NCI-H510A (cell line): ENCODE measurements at places on chromosomes 2 and 18.

GRCh38 chr2:206176121-206176520 lies 16.4 kb downstream of the EEF1B2 start:
- no peak for DNase-seq

DNA sequence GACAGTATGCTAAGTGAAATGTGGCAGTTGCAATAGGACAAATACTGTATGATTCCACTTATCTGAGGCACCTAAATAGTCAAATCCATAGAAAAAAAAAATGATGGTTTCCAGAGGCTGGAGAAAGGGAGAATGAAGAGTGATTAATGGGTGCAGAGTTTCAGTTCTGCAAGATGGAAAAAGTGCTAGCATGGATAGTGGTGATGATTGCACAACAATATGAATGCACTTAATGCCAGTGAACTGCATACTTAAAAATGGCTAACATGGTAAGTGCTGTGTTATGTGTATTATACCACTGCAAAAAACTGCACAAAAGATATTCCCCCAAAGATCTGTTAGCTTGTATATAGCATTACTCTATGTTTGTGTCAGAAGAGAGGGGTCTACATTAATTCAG lies 185.4 kb downstream of the INHBB start:
- DNase-seq, result no peak

- no peak for DNase-seq
Observed at GRCh38 chr2:113707106-113707505, 49.3 kb downstream of the SLC35F5 start.

DNA sequence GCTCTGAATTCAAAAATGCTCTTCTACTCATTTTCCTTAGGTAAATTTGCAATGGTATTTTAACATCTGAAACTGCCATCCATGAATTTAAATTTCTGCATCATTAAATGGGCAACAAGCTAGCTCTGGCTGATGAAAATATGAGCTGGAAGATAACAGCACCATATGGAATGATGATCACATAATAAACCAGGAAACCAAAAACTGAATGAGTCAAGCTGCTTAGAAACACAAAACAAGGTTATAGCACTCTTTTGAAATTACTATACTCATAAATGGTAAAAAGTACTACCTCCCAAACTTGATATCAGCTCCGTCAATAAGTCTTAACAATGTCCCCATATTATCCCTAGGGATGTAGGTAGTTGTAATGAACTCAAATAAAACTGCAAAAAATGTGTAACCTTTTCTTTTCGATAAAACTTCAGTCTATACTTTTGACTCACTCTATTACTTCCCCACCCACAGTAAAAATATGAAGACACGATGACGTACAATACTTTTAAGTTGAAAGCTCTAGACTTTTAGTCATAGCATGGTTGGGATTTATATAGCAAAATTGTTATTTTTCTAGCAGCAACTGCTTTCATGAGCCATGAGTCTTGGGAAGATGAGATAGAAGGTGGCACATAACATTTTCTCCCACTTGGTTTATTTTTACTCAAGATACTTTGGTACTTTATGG lies 396.7 kb downstream of the CDH2 start:
- no peak for DNase-seq

DNA sequence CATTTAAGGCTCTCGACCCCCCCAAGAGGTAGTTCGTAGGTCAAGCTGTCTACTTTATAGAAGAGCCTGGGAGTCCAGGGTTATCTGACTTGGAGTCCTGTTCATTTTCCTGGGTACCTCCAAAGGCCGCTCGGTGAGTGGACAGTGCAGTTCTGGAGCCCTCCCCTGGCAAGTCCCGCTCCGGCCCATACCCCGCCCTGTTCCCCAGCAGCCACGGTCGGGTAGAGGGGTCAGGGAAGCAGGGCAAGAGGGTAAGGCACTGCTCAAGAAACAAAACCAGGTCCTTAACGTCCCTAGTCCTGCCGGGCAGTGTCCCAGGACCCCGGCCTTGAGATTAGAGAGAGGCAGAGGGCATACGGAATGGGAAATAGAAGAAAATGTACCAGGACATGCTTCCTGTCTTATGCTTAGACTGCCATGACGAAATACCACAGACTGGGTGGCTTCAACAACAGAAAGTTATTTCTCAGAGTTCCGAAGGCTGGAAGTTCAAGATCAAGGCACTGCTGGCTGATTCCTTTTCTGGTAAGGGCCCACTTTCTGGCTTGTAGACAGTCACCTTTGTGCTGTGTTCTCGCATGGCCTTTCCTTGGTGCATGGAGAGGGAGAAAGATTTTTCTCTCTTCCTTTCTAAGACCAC lies 5.4 kb upstream of the HPCAL1 start:
- DNase-seq, result no peak

DNA sequence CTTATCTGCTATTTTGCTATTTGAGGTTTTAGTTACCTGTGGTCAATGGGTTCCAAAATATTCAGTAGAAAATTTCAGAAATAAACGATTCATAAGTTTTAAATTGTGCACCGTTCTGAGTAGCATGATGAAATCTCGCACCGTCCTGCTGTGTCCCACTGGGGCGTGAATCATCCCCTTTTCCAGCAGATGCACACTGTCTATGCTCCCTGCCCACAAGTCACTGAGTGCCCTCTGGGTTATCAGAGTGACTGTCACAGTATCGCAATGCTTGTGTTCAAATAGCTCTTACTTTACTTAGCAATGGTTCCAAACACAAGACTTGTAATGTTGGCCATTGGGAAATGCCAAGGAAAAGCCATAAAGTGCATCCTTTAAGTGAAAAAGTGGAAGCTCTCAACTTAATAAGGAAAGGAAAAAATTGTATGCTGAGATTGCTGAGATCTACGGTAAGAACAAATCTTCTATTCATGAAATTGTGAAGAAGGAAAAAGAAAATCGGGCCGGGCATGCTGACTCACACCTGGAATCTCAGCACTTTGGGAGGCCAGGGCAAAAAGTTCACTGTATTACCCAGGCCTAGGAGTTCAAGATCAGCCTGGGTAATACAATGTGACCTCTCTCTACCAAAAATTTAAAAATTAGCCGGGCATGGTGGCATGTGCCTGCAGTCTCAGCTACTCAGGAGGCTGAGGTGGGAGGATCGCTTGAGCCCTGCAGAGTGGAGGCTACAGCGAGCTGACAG lies 13.3 kb downstream of the COL4A3 start:
- DNase-seq, result no peak

DNA sequence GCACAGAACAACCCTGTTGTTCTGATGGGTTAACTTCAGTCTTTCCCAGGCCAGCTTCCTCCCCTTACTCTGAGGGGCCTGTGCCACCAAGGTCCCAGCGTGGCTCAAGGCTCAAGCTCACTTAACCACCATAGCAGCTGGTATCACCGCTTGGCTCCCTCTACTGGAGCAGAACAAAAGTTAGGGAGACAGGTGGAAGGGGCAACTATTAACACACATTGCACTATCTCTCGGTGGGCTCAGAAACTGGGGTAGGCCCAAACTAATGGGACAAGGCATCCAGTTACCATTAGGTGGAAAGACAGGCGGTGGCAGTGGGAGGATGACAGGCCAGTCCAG lies 88.7 kb upstream of the ATL2 start:
- DNase-seq, result no peak

- no peak for DNase-seq
Observed at GRCh38 chr2:155033652-155034051, 335.2 kb downstream of the KCNJ3 start.

GRCh38 chr2:234309431-234309830 lies 187.4 kb downstream of the ARL4C start:
- no peak for DNase-seq

DNA sequence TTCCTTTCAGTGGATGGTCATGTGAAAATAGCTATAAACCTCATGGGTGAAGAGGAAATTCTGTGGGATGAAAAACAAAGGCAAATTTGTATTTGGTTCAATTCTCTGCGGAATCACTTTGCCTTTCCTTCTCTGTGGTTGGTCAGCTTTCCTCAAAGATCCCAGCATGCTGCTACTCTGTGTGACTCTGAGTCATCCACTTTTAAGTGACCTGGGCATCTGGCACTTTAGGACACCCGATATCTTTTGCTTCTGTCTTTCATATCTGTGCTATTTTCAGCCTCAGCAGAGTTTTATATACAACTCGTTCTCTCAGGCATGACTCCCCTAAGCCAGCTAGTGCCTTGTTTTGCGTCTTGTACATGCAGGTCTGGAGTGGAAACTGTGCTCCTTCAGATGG lies 217.0 kb upstream of the PIEZO2 start:
- DNase-seq, result peak; percentile 30

- no peak for DNase-seq
Observed at GRCh38 chr2:38665854-38666555, at the start of gene GALM. GALM (plus strand) TSS chr2:38666114; CDS start chr2:38666162, 48 bp downstream.

- no peak for DNase-seq
Observed at GRCh38 chr2:241801611-241802420, 7.2 kb upstream of the NEU4 start.

DNA sequence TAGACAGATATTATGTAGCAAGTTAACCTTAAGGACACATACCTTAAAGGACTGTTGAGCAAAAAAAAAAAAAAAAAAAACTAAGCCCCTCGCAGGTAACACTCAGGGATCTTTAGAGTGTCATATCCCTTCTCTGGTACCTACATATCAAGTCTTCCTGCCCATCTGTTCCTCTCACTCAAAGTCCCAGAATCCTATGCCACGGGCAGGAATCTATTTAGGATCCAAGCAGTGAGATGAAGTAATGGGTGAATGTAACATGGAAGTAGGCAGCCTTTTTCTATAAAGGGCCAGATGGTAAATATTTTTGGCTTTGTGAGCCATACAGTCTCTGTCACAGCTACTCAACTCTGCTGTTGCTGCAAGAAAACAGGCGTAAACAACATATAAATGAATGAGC lies 496.7 kb downstream of the STK39 start:
- DNase-seq, result no peak

- DNase-seq, result no peak
Observed at GRCh38 chr2:151819920-151820319, 8.3 kb downstream of the ARL5A start.

- no peak for DNase-seq
Observed at GRCh38 chr18:79323471-79323870, 72.3 kb upstream of the NFATC1 start.

DNA sequence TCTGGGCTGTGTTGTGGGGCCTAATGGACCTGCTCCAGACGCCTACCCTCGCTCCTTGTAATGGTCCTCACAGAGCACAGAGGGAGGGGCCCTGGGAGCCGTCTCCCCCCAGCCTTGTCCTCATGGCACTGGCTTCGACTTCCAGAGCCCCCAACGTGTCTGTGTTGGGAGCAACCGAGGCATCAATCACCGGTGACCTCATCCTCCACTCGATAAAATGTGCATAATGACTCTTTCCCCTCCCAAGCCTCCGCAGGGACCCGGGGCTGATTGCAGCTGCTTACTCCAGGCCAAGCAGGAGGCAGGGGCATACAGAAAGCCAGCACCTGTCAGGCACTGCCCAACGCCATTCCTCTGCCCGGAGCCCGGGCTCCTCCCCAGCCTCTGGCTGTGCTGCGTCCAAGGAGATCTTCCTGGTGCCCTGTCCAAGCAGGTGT lies 271.7 kb downstream of the NDUFA10 start:
- DNase-seq, result no peak

- DNase-seq, result no peak
Observed at GRCh38 chr18:29123706-29124530, 947.0 kb upstream of the CDH2 start.

DNA sequence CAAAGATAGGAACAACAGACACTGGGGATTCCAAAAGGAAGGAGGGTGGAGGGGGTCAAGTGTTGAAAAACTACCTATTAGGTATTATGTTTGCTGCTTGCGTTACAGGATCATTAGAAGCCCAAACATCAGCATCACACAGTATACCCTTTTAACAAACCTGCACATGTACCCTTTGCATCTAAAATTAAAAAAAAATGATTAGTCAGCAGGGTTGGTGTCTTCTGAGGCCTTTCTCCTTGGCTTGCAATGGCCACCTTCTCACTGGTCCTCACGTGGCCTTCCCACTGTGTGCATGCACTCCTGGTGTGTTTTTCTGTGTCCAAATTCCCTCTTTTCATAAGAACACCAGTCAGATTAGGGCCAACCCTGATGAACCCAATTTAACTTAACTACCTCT lies 5.6 kb upstream of the IMPA2 start:
- DNase-seq, result no peak

DNA sequence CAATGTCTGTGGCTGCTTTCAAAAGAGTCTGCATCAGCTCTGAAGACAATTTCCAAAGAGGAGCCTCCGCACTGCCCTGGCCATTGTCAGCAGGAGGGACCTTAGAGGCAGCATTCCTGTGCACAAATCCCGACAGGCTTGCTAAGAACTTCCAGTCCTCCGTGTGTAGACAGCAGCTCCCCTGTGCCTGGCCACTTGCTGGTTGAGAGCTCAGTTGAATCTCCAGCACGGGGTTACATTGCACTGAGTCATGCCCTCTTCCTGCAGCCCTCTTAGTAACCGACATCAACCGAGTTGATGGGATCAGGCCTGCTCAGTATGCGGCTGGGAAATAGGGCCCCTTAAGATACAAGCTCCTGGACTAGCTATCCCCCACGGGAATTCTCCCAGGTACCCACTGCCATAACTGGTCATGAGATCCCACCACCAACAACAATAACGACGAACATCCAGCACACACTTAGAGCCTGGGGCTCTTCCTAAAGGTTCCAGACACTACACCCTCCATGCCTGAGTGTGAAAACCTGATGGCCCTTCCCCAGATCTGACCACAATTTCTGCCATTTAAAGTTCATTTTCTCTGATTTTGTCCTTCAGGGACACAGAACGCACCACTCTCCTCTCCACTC lies 12.0 kb downstream of the ATP6V1B1 start:
- no peak for DNase-seq

DNA sequence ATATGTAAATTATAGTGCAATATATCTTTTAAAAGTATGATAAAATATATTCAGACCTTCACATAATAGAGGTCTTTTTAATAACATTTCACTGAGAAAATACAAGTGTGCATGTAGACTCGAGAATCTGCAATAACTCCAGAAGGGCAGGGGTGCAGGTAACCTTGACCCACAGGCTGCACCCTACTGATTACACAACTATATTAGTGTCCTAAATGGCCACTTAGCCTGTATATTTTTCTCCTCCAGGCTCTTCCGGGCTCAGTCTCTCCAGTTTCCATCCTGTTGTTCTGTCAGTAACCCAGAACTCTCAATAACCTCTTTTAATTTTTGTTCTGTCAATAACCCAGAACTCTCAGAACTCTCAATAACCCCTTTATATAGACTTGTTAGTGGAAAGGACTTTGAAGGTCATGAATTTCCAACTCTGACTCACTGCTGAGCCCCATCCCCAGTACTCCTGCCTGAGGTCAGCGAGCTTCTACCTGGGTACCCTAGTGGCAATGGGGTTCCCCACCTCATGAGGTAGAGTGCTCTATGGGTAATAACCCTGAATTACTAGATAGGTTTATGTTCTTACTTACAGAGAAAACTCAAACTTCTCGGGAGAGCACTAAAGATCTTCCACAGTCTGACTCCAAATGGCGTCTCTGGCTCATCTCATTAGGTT lies 8.4 kb upstream of the TTR start:
- no peak for DNase-seq
